CD4-positive, alpha-beta T cell treated with Interleukin-6 for 4 hours (primary cell): ENCODE measurements at places on chromosomes 5 and 9.

DNA sequence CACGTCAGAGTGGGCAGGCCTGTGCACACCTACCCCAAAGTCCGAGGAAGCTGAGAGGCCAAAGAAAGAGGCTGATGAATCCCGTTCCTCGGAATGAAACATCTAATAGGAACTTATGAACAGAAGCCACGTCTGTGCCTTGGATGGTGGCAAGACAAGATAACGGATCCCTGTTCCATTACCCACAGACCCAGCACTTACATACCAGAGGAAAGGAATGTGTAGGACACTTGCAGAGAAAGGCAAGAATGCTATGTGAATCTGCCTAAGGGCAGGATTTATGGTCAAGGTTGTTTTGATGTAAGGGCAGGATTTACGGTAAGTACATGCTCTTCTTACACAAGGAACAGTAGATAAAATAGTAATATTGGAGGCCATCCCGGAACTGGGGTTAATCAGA is 93.2 kb downstream of the WDR41 start:
- DNase-seq, result no peak

DNA sequence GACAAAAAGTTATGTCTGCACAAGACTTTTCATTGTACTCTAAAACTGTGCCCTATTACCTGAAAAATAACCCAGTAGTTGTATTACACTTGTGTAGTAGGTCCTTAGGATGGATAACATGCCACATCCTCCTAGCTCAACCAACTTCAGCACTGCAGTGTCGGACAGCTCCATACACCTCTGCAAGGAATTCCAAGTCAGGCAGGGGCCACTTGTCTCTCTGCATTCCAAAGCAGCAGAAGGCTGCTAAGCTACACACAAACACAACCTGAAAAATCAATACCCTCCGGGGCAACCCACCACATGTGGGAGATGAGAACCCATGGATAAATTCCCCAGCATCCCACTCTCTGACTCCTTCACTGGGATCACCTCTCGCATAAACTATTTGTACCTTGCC is 50.2 kb downstream of the MED10 start:
- DNase-seq, result no peak

DNA sequence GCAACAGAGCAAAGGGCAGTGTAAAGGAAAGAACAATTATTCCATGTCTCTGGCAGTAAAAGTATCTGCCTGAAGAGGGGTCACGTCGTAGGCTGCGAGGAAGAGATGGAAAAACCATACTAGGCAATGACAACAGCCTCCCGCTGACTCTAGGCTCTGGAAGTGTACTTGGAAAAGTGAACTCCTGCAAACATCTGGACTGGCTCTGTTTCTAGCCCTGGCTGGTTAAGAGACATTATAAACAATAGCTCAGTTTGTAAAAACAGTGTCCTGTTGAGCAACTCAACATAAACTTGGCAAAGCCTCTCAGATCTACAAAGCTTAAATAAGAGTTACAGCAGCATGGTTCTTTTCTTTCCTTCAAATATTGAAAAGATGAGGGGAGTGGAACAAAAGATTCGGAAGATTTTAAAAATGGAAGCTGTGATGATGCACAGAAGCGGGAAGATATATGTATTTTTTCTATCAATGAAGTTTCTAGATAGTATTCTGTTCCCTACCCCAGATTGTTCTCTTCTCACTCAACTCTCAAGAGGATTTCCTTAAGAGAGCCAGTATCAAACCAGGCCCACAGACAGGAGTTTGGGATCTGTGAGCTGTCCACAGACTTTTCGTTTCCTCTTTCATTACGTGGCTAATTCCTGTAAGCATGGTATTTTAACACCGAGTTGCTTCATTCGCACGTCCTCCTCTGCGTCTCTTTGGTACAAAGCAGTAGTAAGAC is 79.4 kb downstream of the SPTLC1 start:
- DNase-seq, result no peak

- DNase-seq, result no peak
These were observed 93.0 kb upstream of the ANKRD55 start for GRCh38 chr5:56326116-56326515.
